ENCODE measurements at places on chromosomes 5 and 9.

GRCh38 chr9:107378006-107378405 lies 94.9 kb downstream of the RAD23B start:
- no peak for DNase-seq

DNA sequence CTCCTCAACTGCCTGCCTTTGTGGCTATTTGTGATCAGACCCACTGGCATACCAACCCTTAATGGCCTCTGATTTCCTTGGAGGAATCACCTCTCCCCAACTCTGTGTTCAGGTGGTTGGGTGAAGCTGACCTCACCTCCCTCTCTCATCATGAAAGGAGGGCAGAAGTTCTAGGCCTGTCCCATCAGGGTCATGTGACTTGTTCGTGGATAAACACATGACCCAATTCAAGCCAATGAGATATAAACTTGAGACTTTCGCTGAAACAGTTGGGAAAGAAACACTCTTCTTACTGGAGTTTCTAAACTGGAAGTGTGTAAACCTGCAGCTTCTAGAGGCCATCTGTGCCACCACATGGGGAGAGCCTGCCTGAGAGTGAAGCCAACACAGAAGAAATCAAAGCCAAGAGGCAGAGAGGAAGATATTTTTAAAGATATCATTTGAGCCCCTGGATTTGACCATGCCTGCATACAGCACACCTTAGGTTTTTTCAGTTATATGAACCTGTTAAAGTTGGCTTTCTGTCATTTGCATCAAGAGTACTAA lies 5.8 kb downstream of the GABBR2 start:
- no peak for DNase-seq

GRCh38 chr9:15915711-15916110 lies 362.9 kb downstream of the CCDC171 start:
- no peak for DNase-seq

DNA sequence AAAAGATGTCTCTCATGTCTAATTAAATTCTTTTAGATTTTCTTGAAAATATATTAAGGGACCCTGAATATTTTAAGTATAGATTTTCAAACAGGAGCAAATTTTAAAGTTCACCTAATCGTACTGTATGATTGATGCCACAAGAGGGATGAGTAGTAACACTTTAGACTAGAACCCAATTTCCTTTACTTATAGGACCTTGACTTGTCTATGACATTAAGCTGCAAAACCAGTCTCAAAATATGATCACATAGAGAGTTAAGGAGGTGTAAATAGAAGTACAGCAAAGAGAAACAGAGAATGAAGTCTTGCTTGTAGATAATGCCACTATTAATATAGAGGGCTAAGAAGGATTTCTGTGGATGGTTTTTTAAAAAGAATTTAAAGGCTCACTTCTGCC lies 312.9 kb upstream of the PRR16 start:
- DNase-seq: no peak

GRCh38 chr5:54772684-54773083 lies 212.7 kb downstream of the ESM1 start:
- no peak for DNase-seq

DNA sequence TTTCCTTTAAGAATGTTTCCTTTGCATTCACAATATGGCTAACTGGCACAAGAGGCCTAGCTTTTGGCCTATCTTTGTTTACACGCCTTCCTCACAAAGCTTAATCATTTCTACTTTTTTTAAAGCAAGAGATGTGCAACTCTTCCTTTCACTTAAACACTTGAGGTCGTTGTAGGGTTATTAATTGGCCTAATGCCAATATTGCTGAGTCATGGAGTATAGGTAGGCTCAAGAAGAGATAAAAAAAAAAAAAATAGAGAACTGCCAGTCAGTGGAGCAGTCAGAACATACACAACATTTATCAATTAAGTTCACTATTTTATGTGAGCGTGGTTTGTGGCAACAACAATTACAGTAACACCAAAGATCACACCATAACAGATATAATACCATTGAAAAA lies 5.9 kb downstream of the FKBP15 start:
- no peak for DNase-seq

DNA sequence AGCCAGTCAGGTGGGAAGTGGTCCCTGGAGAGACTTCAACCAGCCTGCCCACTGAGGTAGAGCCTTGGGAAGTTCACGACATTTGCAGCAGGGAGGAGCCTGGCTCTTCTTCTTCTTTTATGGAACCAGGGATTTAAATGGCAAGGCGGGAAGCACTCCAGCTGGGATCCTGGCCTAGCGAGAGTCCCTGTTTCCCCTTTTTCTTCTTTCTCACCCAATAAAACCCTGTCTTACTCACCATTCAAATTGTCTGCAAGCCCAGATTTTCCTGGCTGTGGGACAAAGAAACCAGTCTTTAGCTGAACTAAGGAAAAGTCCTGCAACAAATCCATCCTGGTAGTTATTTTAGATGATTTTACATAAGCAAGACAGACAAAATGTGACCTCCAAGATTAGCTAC lies 503.7 kb downstream of the CDH10 start:
- no peak for DNase-seq

DNA sequence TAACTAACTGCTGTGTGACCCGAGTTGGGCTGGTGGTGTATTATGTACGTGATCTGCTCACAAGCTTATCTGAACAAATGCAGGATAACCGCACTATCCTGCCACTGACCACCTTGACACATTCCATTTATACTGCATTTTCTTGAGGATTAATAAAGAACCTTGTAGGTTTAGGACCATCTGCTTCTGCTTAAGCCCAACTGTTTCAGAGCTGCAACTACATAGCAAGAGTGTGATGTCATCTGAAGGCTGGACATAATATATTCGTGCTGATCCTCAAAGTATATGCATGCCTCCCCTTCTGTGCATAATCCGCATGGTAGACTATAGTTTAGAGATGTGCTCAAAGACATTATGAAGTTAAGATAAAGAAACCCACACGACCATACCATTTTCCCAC lies 435.9 kb downstream of the BNC2 start:
- DNase-seq: no peak

DNA sequence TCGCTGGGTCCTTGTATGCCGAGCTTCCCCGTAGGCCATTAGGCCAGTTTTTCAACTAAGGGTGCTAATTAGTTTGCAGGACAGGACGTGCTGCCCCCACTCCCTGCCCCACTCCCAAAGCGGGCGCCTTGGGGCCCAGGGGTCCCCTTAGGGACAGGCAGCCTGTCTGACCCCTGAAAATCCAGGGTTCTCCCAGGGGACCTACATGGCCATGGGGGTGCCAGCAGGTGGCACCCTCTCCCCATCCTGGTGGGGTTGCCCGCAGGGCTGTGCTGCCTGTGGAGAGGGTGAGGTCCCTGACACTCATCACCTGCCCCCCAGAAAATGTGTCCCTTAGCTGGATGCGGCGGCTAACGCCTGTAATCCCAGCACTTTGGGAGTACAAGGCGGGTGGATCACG lies 8.5 kb upstream of the CCDC187 start:
- no peak for DNase-seq

DNA sequence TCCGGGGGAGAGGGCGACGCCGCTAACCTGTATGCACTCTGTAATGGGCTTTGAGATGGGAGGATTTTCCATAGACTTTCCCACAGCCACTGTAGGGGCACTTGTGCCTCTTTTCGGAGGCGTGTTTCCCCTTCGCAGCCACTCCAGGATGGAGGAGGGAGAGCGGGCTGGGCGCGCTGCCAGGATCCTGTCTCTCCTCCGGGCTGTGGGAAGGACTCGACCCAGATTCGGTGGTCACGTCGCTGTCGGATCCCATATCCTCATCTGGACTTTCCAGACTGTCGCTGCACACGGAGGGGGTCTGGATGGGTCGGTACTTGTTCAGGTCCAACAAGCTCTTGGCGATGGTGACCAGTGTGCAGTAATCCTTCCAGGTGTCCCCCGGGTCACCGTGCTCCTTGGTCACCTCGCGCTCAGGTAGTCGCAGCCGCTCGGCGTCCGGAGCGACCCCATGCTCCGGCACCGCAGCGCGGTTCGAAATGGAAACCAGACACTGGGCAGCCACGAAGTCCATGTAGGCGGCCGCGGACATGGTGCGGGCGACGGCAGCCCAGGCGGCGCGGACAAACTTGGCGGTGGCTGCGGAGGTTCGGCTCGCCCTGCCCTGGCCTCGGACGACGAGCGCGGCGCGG lies 1.5 kb downstream of the KLF9 start:
- no peak for DNase-seq

DNA sequence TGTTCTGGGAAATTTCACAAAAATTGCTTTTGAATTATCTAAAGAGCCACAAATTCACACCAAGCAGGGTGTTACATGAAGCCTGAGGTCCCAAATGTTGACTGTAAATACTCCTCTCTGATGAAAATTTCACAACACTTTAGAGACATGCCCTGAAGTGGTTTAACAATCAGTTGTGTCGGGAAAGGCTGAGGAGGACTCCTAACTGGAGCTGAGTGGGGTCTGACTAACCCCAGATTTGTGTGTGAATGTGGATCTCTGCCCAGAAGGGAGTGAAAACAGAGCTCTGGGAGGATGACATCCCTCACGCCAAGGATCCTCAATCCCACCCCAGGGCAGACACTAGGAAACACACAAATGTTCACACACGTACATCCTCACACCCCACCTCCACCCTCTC lies 31.1 kb upstream of the GRXCR2 start:
- no peak for DNase-seq

- no peak for DNase-seq
Measured at GRCh38 chr5:56264417-56265025, 31.4 kb upstream of the ANKRD55 start.

GRCh38 chr9:113454914-113455761 lies 8.4 kb upstream of the RGS3 start:
- no peak for DNase-seq

DNA sequence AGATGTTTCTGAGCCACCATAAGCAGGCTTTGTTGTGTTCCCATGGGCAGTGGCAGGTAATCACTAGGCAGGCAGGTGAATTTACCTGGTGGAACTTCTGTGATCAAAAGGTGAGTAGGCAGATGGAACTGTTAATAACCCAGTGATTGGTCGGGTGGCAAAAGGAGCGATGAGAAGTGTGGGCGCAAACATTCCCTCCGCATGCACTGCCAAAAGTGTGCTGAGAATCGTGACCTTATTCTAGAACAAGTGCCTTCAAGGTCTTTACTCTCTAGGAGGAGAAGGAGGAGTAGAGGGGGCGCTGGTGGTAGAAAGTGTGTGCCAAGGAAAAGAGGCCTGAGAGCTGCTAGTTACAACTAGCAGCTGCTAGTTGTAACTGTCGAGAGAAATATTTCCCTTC lies 3.3 kb downstream of the OTULINL start:
- DNase-seq: no peak

DNA sequence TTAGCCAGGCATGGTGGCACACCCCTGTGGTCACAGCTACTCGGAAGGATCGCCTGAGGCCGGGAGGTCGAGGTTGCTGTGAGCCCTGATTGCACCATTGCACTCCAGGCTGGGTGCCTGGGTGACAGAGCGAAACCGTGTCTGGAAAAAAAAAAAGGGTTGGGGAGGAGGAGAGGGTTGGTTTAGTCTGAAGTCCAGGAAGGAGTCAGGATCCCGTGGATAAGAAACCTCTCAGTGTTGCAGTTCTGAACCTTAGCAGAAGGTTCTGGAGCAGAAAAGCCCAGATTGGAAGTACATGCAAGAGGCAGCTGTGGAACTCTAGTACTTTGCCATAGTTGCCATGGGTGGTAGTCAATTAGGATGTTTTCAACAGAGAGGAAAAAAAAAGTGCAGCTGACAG lies 125.2 kb upstream of the CPEB4 start:
- no peak for DNase-seq

DNA sequence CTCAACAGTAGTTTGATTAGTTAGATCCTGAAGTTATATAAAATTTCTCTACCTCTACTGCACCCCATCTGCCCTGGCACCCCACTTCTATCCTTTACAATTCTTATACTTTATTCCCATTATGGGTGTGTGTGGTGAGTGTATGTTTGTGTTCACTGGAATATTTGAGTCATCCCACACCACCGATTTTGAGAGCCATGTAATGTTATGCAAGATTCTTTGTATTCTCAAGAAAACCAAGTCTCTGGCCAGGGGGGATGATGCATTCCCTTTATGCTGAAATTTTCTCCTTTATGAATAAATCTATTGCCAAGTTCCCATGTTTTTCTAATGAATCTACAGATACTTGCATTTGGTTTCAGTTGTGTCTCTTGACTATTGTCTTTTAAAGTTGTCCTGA lies 266.8 kb downstream of the ARHGEF28 start:
- no peak for DNase-seq

DNA sequence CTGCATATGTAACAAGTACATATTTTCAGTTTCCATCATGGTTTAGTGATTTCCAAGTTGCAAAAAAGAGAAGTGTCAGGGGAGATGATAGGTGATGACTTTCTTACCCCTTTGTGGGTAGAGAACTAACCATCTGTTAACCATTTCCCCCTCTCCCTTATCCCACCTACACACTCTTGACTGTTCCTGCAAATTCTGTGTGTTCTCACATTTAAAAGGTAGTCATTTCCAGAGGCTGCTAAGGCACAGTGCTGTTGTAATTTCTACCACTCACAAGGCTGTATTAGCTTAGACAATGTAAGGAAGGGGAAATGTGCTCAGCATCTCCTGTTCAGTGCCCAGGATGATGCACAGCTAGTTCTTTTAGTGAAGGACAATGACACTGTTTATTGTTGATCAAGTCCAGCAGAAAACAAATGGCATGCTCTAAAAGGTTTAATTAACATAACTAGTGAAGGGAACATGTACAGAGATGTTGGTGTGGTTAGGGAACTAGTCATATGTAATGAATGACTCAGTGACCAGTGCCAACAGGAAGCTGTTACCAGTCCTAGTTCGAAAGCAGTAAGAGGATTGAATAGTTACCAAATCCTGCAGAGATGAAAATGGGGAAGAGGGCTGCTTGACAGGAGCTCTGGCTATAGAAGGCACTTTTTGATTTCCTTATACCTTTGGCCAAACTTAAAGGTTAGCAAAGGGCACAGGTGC lies 165.1 kb downstream of the PLK2 start:
- no peak for DNase-seq

DNA sequence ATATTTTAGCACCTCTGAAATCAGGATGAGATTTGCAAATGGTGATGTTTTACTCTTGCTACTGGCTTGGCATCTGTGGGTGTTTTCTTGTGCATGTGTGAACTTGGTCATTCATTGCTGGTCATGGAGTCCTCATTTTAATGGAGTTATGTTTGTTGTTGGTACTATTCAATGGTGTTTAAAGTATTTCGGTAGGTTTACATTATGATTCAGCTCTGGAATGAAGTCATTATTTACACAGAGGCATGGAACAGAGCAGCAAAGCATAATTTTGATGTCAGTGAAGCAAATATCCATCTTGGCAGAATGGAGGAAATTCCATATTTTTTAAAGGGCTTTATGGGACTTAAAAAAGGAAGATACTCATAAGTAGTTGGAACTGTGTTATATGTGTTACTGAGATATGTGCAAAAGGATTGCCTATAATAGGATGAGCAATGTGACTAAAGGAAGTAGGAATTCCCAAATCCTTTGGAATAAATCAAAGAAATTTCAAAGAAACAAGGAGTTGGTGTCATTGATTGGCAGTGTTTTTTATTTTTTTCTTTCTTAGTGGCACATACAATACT lies 147.4 kb downstream of the ACTBL2 start:
- no peak for DNase-seq

GRCh38 chr9:130186839-130187522 lies 14.8 kb downstream of the NCS1 start:
- no peak for DNase-seq

GRCh38 chr9:124611106-124611505 lies 103.9 kb upstream of the NR5A1 start:
- no peak for DNase-seq

GRCh38 chr9:5850724-5851122 lies 17.8 kb upstream of the ERMP1 start:
- DNase-seq: no peak

- DNase-seq: no peak
Measured at GRCh38 chr5:642481-642880, 30.3 kb downstream of the CEP72 start.
